CD4-positive, alpha-beta T cell treated with Interleukin-4 for 4 hours (primary cell): ENCODE measurements at places on chromosomes 11 and 22.

- DNase-seq: no peak
These were observed 167.6 kb upstream of the SESN3 start for GRCh38 chr11:95398437-95399112.

DNA sequence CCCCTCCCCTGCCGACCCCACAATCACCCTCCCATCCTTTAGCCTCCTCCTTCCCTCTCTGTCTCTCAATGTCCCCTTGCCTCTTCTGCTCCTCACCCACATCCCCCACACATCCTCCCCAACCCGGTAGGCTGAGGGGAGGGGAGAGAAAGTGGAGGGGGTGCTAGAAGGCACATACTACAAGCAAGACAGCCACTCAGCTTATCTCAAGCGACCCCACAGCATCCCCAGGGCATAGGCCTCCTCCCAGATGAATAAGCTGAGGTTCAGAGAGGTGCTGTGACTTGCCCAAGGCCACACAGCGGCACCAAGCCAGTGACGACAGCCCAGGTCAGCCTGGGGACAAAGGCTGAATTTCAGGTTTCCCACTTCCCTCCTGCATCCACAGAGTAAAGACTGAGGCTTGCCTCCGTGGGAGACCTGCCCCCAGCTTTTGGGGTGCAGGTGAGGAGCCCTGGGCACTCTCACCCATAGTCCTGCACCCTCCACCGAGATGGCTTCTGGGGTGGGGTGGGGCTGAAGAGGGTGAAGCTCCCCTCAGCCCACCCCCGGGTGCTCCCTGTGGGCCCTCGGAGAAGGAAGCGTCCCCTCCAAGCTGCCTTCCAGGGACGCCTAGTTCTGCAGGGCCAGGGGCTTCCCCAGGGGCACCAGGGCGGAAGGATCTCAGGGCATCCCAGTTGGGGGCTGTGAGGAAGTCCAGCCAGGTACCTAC is 511 bp downstream of the RAC2 start:
- DNase-seq: no peak

DNA sequence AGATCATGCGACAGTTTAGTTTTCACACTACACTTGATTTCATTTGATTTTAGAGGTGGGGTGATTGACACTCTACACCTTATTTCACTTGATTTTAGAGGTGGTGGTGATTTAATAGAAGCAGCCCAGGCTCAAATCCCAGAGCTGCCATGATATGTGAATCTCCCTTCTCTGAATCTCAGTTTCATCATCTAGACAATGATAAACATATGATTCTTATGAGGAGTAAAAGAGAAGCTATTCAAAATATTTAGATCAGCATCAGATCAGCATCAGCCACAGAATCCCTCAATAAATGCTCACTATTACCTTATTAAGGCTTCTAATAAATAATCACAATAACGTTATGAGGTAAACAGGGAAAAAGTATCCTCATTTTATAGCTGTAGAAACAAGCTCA is 98.8 kb downstream of the MSANTD4 start:
- no peak for DNase-seq

DNA sequence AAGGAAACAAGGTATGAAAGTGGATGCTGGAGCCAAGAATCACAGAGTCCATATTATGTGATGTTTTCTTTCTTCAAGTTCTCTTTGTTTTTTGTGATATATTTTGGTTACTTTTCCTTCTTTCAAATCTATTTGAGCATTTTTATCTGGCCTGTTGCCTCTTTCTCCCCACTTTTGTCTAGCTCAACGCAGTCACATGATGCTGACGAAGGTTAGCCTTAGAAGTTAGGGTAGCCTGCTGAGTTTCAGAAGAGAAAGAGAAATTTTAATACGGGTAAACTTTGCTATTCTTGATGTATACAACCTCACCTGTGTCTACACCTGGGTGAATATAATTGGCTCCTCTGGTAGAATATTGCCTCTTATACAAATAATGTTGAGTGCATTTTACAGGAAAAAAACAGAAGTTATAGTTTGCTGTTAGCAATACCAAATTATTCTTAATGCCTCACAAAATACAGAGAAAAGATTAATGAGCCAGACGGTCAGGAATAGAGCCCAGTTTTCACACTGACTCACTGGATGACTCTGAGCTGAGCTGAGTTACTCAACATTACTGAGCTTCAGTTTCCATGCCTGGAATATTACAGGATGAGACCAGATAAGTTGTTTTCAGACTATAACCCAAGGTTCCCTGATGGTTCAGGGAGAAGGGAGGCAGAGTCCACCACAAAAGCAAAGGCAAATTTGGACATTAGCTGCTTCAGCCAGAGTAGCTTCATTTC is 161.6 kb upstream of the BDNF start:
- DNase-seq: no peak

DNA sequence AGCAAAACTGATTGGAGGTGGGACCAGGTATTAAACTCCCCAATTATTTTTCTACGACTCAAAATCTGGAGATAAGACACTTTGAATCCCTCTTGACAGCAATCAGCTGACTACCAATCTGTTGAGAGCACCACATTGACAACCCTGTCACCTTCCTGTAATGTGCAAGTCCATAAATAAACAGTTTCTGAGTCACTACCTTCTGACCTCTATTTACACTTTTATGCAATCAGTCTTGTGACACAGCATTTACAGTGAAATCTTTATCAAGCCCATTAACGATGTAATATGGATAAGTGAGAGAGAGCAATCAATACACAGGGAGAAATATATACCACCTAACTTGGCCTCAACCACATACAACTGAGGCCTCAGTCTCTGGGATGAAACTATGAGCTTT is 283.7 kb upstream of the ANO5 start:
- no peak for DNase-seq

- no peak for DNase-seq
These were observed 36.7 kb downstream of the NCAM1 start for GRCh38 chr11:112997857-112998466.

DNA sequence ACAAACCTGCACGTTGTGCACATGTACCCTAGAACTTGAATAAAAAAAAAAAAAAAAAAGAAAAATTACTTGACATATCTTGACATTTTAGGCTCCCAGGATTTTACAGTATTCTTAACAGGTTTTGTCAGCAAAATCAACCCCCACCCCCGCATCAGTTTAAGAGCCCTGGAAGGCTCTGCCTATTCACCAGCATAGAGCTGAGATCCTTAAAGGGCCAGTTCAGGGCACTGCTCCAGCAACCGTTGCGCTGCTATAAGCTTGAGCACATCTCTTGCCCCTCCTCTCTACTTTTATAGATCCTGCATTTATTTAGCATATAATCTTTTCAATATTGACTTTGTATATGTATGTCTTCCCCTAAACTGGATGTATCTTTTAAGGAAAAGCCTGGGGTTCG is 697 bp upstream of the PAFAH1B2 start:
- peak; percentile 5 for DNase-seq

DNA sequence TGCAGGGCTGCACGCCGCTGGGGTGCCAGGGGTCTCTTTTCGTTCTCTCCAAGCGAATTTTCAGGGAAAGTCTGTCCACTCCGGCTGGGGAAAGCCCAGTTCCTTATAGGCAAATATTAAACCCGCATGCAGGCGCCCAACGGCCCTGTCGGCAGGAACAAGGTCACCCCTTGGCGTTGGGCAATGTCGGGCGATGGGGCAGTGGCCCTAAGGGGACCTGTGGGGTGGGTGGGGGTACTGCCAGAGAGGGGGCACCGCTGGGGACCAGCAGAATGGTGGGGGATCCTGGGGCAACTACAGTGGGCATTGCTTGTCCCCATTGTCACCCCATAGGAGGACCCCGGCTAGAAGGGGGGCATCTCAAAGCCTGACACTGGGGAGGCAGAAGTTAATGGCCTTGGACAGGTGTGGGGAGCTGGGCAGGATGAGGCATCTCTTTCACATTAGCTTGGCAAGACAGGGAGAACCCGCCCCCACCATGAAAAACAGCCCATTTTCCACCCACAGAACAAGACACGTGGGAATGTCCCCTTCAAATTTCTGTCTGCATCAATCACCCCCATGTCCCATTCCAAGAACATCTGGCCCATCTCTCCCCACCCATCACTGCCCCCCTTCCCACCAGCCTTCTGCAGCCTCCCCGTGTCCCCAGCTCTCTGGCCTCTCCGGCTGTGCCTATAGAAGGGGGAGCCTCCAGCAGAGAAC is 5.5 kb upstream of the IGF2 start:
- DNase-seq: no peak

DNA sequence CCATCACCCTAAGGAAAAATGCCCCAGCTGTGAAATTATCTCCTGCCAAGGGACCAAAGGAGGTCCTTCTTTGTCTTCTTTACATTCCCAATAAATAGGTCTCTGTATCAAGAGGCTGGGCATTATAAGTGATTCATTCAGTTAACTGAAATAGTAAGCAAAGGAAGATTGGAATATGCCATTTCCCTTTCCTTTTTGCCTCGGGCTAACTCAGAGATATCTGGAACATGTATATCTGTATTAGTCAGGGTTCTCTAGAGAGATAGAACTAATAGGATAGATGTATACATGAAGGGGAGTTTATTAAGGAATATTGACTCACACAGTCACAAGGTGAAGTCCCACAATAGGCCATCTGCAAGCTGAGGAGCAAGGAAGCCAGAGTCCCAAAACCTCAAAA is 15.3 kb upstream of the CWF19L2 start:
- DNase-seq: no peak

DNA sequence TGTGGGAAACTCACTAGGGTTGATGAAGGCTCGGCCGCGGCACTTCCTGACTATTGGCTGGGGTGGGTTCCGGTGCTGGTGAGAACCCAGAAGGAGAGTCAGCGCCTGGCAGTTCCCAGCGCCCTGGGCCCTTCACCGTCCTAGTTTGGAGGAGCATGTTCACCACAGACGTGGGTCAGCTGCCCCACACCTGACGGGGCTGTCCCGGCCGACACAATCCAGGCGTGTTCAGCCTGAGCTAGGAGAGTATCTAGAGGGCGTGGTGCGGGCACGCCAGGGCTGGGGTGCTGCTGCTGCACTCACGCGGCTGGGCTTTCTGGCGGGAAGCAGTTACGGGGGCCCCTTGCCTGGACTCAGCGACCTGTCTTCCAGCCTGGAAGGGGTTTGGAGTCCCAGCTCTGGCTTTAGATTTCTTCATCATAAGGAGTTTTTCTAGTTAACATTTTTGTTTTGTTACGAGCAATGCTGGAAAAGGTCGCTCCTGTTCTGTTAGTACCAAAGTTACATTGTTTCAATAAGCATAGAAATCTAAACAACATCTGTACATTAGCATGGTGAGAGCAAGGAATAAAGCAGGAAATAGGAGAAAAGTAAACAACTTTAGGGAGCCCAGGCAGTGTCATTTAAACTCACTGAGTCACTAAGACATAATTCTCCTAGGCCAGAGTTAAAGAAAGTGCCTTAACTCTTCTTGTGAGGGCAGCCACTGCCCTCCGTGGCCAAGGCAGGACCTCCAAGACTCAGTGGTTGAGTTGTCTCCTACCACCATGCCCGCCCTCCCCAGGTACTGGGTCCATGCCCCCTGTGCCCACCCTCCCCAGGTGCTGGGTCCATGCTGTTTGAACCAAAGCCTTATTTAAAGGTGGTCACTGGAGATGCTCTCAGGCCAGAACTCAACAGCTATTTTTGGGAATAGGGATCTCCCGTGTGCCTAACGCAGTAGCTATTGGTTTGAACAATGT is 12.1 kb upstream of the ADORA2A start:
- DNase-seq: no peak

- DNase-seq: no peak
These were observed 1495.2 kb downstream of the TBC1D22A start for GRCh38 chr22:48257685-48258055.
